Activated naive CD4-positive, alpha-beta T cell (primary cell): ENCODE measurements at places on chromosomes 2 and 18.

GRCh38 chr2:45839508-45840251, 188.2 kb downstream of the PRKCE start:
- no peak for DNase-seq

DNA sequence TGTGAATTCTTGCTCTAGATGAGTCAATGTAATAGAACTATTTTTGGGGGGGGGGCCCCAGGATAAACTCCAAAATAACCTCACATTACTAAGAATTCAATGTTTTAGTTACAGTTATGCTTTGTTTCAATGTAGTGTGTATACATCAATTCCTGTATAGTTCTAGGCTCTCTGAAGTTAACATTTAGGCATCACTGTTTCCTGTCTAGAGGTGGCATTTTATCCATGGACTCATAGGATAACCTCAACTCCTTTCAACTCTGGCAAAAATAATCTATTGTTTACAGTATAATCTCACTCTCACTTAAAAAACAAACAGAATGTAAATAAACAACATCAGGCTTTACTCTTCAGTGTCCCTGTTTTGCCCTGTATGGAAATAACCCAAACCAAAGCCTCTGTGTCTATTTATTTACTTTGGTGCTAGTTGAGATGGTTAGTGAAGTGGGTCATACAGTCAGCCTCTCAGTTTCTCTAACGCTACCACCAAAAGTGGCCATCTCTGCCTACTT, 79.3 kb upstream of the MMADHC start:
- no peak for DNase-seq

- DNase-seq, result no peak
Measured at GRCh38 chr2:136185981-136186776, 68.2 kb upstream of the CXCR4 start.

DNA sequence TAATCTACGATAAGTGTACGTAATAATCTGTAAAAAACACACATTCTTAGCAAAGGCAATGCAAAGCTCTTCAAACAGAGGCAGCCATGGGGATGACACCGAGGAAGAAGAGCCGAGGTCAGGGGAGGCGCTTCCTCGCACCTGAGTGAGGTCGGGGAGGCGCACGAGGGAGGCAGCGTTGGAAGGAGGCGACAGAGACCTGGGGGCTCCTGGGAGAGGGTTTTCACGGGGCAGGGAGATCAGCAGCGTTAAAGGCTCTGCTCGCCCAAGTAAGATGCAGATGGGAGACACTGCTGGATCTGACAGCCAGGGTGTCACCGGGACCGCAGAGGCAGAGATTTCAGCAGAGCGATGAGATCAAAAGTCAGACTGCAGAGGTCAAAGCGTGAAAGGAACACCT, 143.1 kb downstream of the L3MBTL4 start:
- DNase-seq, result no peak

DNA sequence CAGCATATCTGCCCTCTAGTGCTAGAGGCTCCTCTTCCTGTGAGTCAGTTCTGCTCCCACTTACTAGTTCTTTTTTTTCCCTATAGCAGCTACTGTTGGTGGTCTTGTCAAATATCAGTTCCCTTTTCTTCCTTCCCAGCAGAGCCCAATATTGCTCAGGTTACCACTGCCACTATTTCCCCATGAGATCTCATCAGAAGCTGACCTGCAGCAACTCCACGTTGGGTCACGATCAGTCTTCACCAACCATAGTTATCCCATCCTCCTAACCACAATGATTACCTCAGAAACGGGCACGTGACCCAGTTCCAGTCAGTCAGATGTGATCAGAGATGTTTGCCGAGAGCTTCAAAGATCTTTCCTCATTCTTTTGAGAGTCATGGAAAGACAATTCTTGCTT, 59.7 kb upstream of the CAPN13 start:
- no peak for DNase-seq

DNA sequence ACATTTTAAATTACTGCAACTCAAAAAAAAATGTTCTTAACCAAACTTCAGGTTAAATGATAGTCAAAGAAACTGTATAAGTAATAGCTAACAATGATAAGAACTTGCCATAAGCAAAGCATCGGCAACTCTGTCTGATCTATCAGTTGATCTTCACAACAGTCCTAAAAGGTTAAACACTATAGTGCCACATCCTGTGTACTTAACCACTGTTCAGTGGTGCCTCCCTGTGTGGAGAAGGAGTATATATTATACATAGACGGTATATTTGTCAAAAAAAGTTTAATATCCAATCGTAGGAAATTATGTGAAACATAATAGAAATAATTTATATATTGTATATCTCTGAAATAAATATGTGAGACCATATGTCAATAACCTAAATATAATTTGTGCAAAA, 13.0 kb downstream of the DTNA start:
- DNase-seq, result no peak

DNA sequence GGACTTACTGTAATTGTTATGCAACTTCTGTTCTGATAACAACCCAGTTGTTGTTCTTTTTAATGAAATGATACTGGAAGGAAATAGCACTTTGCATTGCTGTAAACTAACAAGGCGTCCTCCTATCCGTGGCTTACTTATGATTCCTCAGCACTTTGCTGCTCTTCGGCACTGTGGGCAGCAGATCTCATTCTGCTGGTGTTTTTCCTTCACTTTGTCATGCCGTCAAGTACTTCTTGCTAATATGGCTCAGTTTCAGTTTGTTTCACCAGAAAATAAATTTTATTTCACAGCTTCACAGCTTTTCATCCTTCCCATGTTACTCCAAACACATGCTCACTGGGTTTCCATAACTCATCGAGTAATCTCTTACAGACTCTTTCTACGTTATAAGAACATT, 289.3 kb downstream of the MEIS1 start:
- DNase-seq, result no peak

DNA sequence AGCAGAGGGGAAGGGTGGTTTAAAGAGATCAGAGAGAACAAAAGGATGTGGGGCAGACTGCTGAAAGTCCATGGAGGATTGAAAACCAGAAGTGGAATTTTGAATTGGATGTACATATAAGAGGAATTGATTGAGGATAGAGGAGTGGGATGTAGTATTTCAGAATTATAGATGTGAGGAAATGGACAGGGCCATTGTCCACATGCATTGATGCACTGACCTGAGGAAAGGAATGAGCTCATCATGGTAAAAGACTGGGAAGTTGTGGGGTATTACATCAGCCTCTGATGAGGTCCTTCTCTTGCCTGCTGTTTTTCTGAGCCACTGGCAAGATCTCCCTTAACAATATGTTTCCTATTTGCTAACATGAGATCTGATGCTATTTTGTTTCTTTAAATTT, 365.7 kb upstream of the FANCL start:
- DNase-seq, result no peak

- no peak for DNase-seq
Measured at GRCh38 chr2:48728840-48729239, 26.7 kb downstream of the LHCGR start.

GRCh38 chr2:129587426-129588064, 391.9 kb upstream of the RAB6C start:
- DNase-seq, result no peak

GRCh38 chr2:2656115-2657011, 325.3 kb upstream of the MYT1L start:
- DNase-seq, result no peak

DNA sequence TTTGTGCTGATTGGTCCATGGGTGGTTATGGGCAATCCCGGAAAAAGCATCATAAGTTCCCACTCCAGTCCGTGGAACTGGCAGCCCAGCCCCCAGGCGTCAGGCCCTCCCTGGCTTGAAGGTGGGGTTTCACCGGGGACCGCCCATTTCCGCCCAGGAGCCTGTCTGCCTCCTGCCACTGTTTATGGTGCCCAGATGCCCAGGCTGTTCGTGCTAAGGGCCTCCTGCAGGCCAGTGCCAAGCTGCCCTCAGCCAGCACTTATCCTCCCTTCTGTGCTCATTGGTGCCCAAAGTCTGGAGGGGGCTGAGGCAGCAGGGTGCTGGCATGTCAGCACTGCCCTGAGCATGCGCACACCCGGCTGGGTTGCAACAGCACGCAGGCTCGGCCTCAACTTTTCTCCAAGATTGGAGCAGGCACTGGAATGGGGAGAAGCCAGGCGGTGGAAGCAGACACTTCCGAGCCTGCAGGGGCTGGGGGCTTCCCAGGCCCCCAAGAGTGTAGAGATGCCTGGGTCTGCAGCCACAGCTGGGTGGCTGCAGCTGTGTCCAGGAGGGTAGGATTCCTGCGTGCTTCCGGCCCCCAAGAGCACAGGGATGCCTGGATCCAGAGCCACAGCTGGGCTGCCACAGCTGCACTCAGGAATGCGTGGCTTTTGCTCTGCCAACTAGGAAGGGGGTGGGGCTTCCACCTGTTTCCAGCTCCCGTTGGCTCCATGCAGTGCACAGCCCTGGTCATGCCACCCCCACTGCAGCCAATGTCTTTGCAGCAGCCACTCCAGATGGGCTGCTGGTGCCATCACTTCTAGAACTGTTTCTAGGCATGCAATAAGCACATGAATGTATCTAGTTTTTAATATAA, 74.0 kb downstream of the AGPS start:
- DNase-seq, result no peak

GRCh38 chr2:149143734-149144133, 105.2 kb downstream of the LYPD6B start:
- no peak for DNase-seq
